ENCODE measurements at places on chromosomes 11 and 22.
A peak's percentile ranks its signal among the peaks of the same experiment; 100 is the strongest.

- DNase-seq = peak; percentile 21
Measured at GRCh38 chr11:57649826-57650738, at the start of gene YPEL4. TSS of gene YPEL4 (minus strand) at chr11:57649912. CDS start at chr11:57647107, 2,805 bp downstream.

GRCh38 chr11:117861151-117862018 lies 15.1 kb downstream of the FXYD6 start:
- peak; percentile 76 for DNase-seq

- no peak for DNase-seq
Measured at GRCh38 chr22:35476341-35476740, 64.3 kb upstream of the RASD2 start.

- no peak for DNase-seq
Measured at GRCh38 chr22:28246397-28246796, 327.3 kb upstream of the PITPNB start.

- DNase-seq = no peak
Measured at GRCh38 chr11:127592371-127592770, 591.8 kb upstream of the KIRREL3 start.

- DNase-seq = no peak
Measured at GRCh38 chr11:70073871-70074371, 4.2 kb upstream of the ANO1 start.

DNA sequence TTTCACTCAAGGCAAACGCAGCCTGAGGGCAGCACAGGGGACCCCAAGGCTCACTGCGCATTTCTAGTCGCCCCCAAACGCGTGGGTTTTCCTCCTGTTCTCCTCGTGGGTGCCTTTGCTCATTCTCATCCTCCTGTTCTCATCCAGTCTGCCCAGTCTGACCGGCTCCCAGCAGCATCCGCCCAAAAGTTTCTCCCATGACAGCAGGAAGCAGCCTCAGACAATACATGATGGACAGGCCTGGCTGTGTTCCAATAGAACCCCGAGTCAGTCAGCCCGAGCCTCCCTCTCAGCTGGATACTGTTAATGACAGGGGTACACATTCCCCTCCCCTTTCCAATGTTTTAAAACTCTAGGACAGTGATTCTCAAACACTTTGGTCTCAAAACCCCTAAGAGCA lies 22.5 kb upstream of the KRTAP5-7 start:
- DNase-seq = no peak

GRCh38 chr11:2990617-2991451 lies 1.3 kb downstream of the NAP1L4 start:
- no peak for DNase-seq

- DNase-seq = no peak
Measured at GRCh38 chr11:13781153-13781552, 112.7 kb downstream of the FAR1 start.

DNA sequence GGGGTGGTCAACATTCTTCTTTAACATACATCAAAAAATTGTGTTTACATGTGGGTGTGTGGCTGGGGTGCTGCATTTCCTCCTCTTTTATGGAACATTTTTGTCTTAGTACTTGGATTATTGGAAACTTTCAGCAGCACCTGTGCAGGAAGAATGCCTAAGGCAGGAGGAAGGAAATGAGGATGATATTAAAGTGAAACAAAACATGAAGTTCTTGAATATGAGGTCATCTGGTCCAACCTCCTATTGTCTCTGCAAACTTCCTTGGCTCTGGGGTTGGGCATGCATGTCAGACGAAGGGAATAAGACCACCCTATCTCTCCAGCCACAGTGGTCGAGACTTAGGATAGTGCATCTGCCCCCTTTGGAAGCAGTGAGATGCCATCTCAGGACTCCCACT lies 20.6 kb upstream of the OR9Q1 start:
- DNase-seq = no peak

DNA sequence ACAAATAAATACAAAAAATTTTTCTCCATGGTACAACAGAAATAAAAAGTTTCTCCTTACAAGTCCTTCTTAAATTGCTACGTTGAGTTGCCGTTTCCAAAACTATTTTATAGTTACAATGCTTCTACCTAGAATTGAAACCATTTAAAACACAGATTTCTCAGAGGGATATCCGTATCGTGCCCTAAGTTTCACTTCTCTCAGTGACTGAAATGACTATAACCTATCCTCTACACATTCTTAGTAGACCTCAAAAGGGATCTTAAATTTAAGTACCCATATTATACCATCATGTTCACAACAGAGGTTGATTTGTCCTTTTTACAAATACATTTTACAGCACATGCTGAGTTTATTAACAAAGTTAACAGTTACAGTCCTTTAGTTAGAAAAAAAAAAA lies 44.1 kb downstream of the USP28 start:
- no peak for DNase-seq

DNA sequence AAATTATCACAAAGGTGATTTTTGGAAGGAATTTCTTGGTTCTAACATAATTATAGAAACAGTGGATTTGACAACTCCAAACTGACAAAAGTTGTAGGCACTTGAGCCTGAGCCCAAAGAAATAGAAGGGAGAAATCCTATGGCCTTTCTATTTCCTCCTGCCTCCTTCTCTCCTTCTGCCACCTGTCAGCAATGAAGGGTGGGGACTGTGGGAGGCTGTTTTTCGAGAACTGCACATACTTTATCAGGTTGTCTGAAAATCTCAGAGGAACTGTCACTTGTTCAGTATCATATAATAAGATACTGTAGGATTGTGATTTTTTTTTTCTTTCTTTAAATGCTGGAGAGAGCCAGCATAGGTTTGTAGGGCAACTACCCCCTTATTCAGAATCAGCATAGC lies 187.9 kb upstream of the SESN3 start:
- DNase-seq = no peak

DNA sequence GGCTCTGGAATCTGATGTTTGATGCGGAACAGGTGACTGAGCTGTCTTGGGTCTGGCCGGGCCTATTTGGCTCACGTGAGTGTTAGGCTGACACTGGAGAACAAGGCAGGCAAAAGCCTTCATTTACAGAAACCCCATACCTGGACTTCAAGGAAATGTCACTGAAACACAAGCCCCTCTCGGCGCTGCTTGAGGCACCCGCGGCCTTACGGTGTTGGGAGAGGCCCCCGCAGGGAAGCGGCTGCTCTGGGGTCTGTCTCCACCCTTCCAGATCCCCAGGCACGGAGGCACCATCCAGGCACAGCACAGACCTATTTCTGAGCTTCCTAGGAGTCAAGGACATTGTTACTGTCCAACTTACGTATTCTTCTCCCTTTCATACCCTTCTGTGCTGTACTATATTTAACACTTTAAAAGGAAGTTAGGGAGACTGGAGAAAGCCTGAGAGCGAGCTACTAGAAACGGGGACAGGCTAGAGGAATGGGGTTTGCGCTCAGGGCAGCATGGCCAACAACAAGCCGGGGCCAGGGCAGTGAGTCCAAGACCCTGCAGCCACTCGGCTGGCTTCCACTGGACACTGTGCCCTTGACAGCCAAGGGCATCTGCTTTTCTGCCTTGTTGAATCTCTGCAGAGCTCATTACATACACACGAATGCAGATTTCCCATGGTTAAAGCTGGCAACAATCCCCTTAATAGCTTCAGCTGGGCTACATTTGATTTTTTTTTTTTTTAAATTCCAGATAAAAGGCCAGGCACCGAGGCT lies 23.8 kb downstream of the DRD4 start:
- no peak for DNase-seq

DNA sequence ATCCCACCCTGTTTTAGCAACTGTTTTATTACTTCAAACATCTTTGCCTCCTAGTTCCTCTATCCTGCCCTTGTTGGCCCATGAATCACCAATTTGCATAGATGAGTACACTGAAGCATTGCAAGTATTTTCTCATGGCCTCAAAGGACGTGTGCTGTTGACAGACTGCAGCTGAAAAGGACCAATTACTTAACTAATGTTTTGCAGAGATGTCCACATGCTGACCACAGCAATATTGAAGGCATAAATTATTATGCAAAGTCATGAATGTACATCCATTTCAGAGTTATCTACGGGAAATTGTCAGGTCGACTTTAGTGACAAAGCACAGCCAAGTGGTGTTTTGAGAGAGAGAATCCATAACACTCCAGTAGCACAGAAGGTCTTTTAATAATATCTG lies 64.8 kb downstream of the CADM1 start:
- no peak for DNase-seq

DNA sequence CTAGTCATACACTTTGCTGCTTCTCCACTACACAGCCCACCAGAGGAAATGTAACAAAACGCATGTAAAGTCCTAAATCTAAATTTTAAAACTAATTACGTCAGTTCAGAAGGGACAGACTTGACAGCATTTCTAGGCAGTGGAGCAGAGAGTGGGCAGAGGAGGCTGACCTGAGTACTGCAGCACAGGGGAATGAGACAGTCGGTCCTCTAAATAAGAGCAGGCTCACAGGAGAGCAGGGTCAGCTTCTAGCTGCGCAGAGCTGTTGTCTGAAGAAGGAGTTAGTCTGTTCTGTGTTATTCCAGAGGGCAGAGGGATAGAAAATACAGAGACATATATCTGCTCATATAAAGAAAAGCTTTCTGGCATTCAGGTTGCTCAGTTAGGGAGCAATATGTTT lies 40.3 kb downstream of the JHY start:
- DNase-seq = no peak

DNA sequence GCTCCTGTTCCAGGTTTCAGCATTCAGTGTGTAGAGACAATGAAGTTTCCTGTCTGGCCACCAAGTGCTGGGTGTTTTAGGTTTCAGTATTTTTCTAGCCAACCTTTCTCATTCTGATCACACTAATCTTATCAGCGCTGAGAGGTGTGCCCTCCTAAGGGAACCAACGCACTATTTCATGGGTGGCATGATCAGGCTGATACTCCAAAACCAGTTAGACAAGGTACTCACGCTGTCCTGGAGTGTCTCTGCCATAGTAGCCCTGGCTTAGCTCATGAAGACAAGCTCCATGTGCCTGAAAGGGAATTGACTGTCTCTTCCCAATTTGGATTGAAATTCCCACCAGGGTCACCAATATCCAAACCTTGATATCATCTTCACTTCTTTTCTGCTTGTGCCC lies 8.0 kb upstream of the RAB38 start:
- DNase-seq = no peak

- DNase-seq = no peak
Measured at GRCh38 chr11:130617001-130617400, 168.6 kb downstream of the ADAMTS15 start.

DNA sequence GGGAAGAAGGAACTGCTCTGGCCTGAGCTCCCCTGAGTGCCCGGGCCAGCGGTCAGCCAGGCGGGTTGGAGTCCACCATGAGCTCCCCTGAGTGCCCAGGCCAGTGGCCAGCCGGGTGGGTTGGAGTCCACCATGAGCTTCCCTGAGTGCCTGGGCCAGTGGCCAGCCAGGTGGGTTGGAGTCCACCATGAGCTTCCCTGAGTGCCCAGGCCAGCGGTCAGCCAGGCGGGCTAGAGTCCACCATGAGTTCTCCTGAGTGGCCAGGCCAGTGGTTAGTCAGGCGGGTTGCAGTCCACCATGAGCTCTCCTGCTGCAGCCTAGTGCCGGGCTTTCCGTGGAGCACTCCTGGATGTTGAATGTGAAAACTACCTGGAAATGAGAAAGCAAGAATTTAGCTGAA lies 844.0 kb downstream of the TBC1D22A start:
- no peak for DNase-seq

DNA sequence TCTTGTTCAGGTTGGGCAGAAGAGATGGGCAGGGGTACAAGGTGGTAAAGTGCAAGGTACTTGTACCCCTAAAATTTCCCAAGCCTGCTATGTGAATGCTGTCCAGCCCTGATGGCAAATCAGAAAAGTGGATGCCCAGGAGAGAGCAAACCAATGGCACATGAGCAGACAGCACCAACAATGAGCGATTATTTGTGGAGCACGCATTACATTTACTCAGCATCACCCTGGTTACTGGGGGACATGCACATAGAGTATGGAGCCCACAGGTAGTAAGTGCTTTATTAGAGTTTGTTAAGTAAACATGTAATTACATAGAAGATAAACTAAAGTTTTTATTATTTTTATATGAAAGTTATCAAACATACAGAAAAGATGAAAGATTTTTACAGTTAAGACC lies 165.7 kb downstream of the NTM start:
- no peak for DNase-seq

- no peak for DNase-seq
Measured at GRCh38 chr11:130522284-130522961, 74.0 kb downstream of the ADAMTS15 start.

- DNase-seq = peak; percentile 38
Measured at GRCh38 chr11:61598886-61599868, 18.3 kb upstream of the SYT7 start.

DNA sequence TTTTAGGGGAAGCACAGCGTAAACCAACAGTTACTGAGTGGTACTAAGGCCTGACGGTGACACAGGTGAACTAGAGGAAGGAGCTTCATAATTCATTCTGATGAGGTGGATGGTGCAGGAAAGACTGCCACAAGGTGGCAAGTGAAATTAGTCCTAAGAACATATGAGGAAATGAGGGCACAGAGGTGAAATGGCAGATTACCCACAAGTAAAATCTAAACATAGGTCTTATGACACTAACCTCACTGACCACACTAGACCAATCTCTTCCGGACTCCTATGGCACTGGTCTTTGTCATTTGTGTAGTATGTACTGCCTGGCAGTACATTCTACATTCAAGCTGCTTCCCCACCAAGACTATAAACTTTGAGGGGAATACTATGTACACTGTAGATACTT lies 20.2 kb downstream of the GAB2 start:
- no peak for DNase-seq

DNA sequence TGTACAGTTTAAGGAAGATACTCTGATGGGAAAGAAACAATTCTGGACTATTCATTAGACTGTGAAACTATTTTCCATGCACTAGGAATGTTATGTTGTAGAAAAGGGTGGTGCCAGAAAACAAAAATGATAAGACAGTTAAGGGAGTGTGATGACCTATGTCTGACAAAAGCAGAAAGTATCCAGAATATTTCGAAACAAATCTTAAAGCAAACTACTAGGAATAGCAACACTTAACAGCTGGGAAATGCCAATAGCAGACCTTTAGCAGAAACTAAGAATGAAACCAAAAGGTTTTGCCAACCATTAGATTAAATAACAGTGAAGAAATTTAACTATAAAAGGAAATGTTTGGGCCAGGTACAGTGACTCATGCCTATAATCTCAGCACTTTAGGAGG lies 3.3 kb upstream of the ARHGAP20 start:
- DNase-seq = no peak

- DNase-seq = no peak
Measured at GRCh38 chr11:101912823-101913284, 2.0 kb upstream of the CEP126 start.

- no peak for DNase-seq
Measured at GRCh38 chr11:45396394-45396793, 110.3 kb upstream of the SYT13 start.

Data from NCI-H1436 (cell line).